Activated CD4-positive, alpha-beta T cell treated with anti-CD3 and anti-CD28 coated beads for 24 hours (primary cell): ENCODE measurements at places on chromosomes 11 and 22.
A peak's percentile ranks its signal among the peaks of the same experiment; 100 is the strongest.

DNA sequence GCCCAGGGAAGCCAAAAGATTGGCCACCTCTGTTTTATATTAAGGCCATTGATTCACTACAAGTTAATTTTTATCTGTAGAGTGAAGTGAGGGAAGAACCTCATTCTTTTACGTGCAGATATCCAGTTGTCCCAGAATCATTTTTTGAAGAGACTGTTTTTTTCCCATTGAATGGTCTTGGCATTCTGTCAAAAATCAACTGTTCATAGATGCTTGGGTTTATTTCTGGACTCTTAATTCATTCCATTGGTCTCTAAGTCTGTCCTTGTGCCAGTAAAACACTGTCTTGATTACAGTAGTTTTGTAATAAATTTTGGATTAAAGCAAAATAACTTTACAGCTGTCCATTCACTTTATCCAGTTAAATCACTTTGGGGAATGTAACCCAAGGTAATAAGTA, 26.8 kb downstream of the WBP2NL start:
- no peak for DNase-seq

- no peak for DNase-seq
Measured at GRCh38 chr11:84899740-84900139, 727.4 kb downstream of the DLG2 start.

- DNase-seq: no peak
Measured at GRCh38 chr11:19951558-19952115, 208.6 kb downstream of the DBX1 start.

DNA sequence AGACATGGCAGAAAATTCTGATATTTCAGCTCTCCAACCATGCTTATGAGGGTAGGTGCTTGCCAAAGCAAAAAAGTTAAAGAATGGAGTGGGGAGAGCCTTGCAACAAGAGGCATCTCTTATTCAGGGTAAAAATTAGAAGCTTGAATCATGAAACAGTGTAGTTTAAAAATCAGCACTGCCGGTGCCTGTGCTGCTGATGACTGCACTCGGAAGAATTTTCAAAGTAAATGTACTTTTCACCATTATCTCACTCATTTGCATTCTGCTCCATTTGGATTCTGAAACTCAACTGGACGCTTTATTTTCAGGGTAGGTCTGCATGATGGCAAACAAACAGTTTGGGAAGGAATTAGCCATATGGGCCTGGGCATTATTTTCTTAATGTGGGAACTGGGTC, 126.3 kb downstream of the KIRREL3 start:
- no peak for DNase-seq

DNA sequence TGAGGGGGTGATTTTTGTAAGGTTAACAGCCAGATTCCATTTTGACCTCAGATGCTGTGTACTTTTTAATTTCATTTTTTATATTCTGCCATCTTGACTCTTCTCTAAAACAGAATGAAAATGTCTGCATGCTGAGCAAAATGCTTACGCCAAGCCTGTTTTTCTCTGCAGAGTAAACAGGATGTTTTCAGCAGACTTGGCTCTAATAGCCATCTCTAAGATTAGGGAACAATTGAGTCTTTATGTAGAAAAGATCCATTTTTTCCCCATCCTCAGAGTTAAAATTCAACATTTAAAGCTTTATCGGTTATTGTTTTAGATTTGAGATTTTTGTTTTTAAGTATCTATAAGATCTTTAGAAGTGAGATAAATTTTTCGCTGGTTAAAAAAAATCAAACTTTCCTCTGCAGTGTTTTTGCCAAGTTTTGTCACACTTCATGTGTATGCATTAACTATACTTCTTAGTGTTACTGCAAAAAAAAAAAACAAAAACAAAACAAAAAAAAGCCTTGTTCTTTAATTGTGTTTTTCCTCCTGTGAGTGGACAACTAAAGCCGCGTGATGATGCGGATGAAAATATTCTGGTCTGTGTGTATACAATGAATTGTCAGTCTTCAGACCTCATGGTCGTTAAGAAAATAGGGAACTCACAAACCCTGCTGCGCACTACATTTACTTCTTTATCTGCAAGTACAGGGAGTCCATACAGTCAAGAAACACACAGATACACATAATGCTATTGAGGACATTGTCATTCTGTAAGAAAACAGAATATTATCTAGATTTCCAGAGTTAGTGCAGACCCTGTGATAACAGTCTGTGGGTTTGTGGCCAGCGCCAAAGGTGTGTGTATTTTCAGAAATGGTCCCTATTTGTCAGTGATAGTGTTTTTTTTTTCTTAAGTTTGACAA, 17.5 kb upstream of the ADSL start:
- no peak for DNase-seq

GRCh38 chr11:25535467-25536272, 796.3 kb upstream of the ANO3 start:
- no peak for DNase-seq

GRCh38 chr22:17120281-17120680, 879 bp downstream of the TMEM121B start:
- peak; percentile 40 for DNase-seq

DNA sequence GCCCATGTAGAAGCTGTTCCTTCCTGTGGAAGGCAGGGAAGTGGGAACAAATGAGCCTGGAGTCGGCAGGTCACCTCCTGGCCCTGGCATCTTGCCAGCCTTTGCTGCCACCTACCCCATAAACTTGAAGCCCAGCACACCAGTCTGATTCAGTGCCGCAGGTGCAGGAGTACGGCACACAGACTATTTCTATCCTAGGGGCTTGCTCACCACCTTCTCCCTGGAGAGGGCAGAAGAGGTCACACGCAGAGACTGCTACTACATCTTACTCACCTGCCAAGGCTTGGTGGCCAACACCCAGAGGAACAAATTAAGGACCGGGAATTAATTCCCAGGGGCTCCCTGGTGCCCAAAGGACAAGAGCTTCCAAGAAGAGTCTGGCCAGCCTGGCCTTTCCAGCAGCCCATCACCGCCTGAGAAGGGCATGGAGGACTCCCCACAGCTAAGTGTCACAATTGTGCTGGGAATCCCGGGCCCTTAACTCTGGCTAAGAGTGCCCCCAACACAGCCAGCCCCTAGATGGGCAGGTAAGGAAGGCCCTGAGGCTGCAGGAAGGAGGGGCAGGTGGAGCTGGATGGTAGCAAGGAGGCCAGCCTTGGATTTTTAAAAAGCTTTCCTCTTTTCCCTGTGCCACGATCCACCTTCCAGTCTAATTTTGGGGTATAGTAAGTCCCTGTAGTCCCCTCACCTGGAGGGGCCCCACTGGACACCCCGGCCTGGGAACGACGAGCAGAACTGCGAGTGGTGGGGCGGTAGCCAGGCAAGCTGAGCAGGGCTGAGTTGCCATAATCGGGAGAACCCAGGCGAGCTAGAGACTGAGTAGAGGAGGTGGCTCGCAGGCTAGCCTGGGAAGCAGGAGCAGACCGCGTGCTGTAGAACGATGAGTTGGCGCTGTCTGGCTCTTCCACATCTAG, 6.9 kb downstream of the IL18BP start:
- DNase-seq: no peak

DNA sequence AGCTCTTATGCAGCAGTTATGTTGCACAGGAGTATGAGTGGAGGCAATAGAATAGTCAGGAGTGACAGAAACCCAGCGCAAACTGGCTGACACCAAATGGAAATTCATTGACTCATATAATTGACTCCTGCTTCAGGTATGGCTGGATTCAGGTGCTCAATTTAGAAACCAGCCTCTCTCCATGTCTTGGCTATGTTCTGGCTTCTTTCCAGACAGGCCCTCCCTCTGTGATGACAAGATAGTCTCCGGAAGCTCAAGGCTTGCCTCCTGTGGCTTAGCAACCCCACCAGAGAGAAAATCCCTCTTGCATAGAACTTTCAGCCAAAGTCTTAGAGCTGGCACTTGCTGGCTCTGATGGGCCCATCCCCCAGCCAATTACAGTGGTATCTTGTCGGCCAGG, 28.1 kb upstream of the MN1 start:
- DNase-seq: no peak

GRCh38 chr22:19607192-19608002, 83.2 kb upstream of the CLDN5 start:
- DNase-seq: no peak

- no peak for DNase-seq
Measured at GRCh38 chr22:41893591-41894375, 21.1 kb downstream of the SHISA8 start.

- no peak for DNase-seq
Measured at GRCh38 chr11:58731819-58732218, at the start of gene GLYAT. TSS of gene GLYAT (minus strand) at chr11:58731943. CDS start at chr11:58724496, 7,447 bp downstream.

DNA sequence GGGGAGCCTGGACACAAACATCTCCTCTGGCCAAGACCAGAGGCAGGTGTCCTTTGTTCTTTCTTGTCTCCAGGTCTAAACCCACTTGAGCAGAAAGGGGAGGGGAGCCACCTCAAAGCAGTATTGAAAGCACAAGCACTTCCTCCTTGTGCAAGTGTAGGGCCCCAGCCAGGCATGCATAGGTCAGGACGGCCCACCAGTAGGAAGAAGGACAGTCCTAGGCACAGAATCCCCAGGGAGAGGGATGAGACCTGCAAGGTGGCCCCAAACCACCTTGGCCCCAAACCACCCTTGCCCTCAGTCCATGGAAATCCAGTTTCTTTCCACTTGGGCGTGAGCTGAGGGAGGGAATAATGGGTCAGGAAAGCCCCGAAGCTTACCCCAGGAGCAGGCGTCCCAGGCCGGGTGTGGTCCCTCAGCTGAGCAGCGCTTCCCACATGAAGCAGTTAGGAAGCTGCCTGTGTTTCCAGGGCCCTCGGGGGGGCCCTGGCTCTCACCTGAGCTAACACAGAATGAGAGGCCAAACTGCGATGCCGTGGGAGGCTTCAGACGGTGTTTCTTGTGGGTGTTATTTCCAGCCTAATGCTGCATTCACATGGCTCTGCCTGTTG, 20.4 kb upstream of the IGSF9B start:
- DNase-seq: no peak

DNA sequence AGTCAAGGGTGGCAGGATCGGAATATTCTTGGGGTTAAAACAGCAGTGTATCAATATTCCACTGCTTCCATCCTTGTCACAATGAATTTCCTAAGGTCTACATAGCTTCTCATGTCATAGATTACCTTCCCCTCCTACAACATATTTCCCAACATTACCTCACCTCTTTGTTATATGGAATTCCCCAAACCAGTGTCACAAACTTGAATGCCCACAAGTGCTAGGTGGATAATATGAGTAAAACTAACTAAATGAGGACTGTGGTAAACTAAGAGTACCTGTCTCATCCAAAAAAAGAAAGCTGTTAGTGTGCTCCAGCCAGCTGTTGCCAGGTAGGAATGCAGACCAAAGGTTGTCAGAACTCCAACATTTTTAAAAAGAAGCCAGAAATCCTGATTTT, 17.0 kb upstream of the NUCB2 start:
- no peak for DNase-seq
